ENCODE measurements at places on chromosomes 3 and 15.

GRCh38 chr3:175304404-175304803 lies 445.3 kb downstream of the NAALADL2 start:
- DNase-seq, result no peak

- no peak for DNase-seq
Measured at GRCh38 chr3:10983219-10983916, 9.2 kb upstream of the SLC6A1 start.

GRCh38 chr3:30437171-30437601 lies 169.2 kb upstream of the TGFBR2 start:
- no peak for DNase-seq

GRCh38 chr3:134211797-134212196 lies 38.9 kb downstream of the RYK start:
- no peak for DNase-seq

- peak; percentile 77 for DNase-seq
Measured at GRCh38 chr15:65583701-65584100, 27.2 kb downstream of the INTS14 start.

DNA sequence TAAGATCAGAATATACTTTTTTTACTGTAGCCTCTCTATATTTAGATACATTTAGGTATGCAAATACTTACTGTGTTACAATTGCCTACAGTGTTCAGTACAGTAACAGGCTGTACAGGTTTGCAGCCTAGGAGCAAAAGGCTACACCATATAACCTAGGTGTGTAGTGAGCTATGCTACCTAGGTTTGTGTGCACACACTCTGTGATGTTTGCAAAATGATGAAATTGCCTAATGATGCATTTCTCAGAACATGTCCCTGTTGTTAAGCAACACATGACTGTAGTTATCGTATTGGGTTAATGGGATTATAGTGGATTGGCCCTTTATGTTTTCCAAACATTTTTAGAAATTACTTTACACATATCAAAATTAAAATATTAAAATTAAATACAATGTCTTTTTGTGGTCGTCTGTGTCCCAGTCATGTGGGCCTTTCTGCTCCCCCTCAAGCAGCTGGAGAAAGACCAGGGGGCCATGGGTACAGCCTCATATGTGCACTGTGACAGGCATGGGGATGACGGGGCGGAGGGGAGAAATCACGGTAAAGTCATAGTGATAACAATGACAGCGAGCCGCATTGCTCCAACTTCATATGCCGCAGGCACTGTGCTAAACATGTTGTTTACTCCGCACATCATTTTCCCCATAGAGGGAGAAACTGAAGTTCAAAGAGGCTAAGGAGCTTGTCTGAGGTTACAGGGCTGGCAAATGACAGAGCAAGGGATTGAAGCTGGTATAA lies 27.4 kb upstream of the PLA2G4E start:
- DNase-seq, result no peak

- DNase-seq, result no peak
Measured at GRCh38 chr3:106071306-106071705, 202.5 kb upstream of the CBLB start.

DNA sequence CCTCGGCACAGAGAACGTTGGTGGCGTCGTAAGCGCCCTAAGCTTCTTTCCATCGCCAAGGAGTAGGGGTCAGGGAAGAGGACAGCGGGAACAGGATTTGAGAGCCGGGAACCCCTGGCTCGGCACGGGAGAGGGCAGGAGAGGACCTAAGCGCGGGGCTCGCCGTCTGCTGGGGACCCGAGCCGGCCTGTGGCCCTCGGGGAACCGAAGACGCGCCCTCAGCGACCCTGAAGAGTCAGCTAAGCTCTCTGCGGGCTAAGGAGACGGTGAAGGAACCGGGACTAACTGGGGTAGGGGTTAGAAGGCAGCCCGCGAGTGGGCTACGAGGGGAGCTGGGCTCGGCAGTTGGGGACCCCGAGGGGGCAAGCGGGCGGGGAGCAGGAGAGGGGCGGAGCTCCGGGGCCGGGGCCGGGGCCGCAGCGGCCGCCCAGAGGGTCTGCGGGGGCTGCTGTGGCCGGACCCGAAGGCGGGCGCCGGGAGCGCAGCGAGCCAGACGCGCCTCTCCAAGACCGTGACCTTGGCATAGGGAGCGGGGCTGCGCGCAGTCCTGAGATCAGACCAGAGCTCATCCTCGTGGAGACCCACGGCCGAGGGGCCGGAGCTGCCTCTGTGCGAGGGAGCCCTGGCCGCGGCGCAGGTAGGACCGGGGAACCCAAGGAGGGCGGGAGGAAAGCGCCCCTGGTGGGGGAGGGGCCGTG lies 574 bp downstream of the CASR start:
- no peak for DNase-seq

- no peak for DNase-seq
Measured at GRCh38 chr15:84944311-84944710, 37.3 kb upstream of the PDE8A start.

- no peak for DNase-seq
Measured at GRCh38 chr3:130831719-130832400, 62.0 kb upstream of the ATP2C1 start.

- peak; percentile 69 for DNase-seq
Measured at GRCh38 chr3:4720316-4721075, 227.3 kb downstream of the ITPR1 start.

GRCh38 chr3:43331381-43331780 lies 45.0 kb downstream of the SNRK start:
- no peak for DNase-seq

DNA sequence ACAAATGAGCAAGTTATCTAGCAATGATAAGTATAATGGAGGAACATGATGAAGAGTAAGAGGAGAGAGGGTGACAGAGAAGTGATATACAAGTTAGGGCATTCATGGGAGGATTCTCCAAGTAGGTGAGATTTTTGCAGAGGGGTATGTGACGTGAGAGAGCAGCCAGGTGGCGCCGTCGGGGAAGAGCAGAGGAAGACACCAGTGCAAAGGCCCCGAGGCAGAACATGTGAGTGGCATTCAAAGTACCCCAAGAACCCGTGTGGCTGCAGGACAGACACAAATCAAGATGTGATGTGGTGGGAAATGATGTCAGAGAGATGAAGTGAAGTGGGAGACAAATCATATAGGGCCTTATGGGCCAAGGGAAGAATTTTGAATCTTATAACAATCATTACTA lies 81.8 kb upstream of the GRM7 start:
- DNase-seq, result no peak

DNA sequence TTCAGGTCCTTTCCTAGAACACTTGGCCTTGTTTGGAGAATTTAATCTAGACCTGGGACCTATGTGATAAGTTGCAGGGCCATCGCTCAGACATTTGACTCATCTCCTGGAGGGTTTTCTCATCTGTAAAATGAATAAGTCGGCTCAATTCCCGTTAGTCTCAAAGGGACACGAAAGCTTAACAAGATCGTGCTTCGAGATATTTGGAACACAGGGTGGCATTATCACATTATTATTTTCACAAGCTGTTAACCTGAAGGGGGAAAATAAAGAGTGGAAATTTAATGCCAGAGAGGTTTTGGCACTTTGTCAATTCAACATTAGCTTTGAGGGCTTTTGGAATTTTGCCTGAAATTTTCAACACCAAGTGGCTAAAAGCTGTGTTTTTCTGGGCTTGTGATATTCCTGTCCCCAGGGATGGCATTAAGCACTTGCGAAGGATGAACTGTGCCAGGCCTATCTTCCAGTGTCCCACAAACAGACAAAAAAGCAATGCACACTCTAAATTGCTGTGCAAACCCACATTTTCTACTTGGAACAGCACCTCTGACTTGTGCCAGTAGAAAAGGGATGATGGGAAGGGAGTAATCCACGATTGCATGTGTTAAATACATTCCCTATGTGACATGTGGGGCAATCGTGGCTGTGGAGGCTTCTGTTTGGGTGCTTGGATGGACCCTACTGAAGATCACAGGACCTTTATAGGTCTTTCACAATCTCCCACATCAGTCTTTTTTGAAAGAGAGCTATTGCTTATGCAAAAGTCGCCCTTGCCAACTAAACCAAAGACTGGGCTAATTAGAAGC lies 478.7 kb downstream of the MFSD1 start:
- no peak for DNase-seq

Measured in CD4-positive, alpha-beta T cell treated with Interleukin-4 for 1 hour (primary cell).